ENCODE measurements at places on chromosomes 16 and 17.

- DNase-seq: no peak
Measured at GRCh38 chr17:72706396-72706981, 386.0 kb downstream of the SLC39A11 start.

DNA sequence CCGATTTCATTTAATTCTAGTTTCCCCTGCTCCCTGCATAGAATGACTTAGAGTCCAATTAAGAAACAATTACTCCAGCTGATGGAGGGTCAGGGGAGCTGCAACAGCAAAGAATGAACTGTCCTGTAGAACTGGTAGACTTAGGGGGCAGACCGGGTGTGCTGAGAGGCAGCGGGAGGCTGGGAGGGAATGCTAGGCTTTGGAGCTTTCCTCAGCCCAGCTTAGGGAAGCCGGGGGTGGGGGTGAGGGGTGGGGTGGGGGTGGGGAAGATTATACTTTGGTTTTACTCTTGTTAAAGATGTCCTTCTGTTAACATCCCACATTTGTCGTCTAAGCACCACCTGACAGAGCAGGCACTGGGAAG lies 458.6 kb upstream of the ASIC2 start:
- DNase-seq: no peak

- DNase-seq: no peak
Measured at GRCh38 chr16:86949116-86949515, 368.1 kb downstream of the C16orf95 start.

DNA sequence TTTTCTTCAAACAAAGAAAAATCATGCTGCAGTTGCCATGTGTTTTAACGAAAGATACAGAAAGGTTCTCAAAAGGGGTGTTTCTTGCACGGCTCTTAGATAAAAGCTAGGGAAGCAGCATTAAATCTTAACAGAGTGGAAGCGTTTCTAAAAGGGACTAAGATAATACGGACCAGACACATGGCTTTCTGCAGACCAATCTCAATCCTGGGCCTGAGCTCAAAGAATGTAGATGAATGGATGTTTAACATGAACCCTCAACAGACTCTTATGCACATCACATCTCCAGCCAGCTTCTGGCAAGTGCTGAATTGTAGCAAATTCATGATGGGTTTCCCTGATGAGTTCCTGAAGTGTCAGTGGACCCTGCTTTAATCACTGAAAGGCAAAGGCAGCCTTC lies 80.2 kb upstream of the COX10 start:
- no peak for DNase-seq

DNA sequence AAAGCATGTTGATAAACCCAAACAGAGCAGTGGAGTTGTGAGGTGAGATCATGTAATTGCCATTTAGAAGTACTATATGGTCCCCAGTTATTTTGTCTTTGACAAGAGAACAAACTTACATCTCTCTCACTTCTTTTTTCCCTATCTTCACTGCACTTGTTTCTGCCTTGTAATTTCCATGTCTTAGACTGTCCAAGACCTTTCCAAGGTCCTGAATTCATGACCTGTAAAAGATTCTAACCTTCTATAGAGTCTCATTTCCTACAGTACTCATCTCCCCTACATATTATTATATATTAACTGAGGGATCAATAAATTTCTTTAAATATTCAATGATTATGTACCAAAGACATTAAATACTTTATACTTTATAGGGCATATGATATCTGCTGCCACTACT lies 295.3 kb upstream of the KIF2B start:
- DNase-seq: no peak

- no peak for DNase-seq
Measured at GRCh38 chr17:64771980-64772844, 110.1 kb upstream of the SMURF2 start.
